ENCODE measurements at places on chromosomes 16 and 17.

DNA sequence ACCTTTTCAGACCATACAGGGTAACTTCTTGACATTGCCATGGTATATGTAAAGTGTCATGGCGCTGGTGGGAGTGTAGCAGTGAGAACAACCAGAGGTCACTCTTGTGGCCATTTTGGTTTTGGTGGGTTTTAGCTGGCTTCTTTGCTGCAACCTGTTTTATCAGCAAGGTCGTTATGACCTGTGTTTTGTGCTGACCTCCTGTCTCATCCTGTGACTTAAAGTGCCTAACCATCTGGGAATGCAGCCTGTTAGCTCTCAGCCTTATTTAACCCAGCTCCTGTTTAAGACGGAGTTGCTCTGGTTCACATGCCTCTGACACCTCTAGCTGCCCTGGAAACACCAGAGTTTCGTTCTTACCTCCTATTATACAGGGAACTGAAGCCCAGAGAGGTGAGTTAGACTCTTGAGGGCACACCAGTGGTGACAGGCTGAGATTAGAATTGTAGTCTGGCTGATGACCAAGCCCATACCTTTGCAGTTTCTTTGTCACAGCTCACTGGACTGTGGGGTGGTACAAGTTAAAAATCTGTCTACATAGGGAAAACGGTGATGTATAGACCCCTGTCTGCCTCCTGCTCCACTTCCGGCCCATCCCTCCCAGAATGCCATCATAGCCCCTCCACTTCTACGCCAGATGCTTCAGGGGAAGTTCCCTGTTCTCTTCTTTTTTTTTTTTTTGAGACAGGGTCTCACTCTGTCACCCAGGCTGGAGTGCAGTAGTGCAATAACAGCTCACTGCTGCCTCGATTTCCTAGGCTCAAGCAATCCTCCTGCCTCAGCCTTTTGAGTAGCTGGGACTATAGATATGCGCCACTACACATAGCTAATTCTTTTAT is 21.0 kb downstream of the KSR1 start:
- DNase-seq: no peak

GRCh38 chr17:3905017-3905520 is 11.2 kb downstream of the P2RX1 start:
- no peak for DNase-seq

GRCh38 chr16:86330906-86331305 is 179.4 kb upstream of the FOXF1 start:
- DNase-seq: no peak

DNA sequence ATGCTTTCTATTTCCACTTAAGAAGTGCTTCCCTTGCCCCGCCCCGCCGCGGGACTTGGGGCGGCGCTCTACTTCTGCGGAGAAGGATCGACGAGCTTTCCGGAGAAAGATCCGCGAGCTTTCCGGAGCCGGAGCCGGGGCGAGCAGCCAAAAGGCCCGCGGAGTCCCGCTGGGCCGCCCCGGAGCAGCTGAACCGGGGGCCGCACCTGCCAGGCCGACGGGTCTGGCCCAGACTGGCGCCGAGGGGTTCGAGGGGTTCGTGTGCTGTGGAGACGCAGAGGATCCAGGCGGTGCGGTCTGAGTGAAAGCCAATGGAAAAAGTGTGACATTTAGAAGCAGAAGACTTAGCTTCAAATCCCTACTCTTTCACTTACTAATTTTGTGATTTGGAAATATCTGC is 50.8 kb downstream of the TBC1D26 start:
- DNase-seq: peak; percentile 51

GRCh38 chr17:2749784-2750181 is 331 bp upstream of the CCDC92B start:
- peak; percentile 60 for DNase-seq

- DNase-seq: no peak
Measured at GRCh38 chr17:80428796-80429195, 13.8 kb downstream of the ENDOV start.

DNA sequence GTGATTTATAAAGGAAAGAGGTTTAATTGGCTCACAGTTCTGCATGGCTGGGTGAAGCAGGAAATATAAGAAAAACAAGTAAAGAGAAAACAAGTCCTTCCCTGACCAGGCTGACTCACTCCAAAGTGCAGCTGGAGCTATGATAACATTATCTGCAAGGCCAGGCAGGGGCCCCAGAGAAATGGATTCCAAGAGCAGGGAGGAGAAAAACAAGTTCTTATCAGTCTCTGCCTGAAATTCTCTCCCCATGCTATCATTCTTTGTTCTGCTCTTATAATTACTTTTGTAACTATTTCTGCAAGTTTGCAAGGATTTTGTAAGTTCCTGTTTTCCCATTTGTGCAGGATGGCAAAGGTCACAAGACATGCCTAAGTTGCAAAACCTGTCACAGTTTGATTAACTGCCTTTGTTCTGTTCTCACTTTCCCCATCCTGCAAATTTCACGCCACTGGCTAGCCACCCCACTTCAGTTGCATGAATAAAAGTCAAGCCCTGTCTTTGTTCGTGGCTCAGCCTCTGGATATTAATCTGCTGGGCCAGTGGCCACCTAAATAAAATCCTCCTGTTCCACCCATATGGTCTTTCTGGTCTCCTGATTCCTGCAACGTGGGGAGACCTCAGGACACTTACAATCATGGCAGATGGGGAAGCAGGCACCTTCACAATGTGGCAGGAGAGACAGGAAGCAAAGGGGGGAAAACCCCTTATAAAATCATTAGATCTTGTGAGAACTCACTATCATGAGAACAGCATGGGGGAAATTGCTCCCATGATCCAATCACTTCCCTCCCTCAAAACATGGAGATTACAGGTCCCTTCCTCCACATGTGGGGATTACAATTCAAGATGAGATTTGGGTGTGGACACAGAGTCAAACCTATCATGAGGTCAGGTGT is 13.1 kb downstream of the ABCA9 start:
- DNase-seq: peak; percentile 42

GRCh38 chr17:65684631-65685030 is 123.2 kb upstream of the AXIN2 start:
- no peak for DNase-seq

DNA sequence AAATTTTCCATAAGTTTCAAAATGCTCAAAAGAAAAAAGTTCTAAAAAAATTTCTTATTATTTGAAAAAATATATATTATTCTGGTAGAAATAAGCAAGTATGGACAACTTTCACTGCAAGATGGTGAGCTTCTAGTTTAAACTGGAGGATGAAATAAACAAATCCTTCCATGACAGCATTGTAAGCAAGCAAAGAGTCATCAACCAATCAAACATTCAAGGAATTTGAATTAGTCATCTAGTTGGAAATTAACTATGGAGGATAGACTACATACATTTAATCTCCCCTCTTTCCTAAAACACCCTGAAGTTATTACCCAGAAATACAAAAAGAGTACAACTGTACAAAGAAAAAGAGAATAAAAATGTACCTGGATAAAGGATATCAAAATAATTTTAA is 51.0 kb upstream of the IRX5 start:
- DNase-seq: peak; percentile 4

DNA sequence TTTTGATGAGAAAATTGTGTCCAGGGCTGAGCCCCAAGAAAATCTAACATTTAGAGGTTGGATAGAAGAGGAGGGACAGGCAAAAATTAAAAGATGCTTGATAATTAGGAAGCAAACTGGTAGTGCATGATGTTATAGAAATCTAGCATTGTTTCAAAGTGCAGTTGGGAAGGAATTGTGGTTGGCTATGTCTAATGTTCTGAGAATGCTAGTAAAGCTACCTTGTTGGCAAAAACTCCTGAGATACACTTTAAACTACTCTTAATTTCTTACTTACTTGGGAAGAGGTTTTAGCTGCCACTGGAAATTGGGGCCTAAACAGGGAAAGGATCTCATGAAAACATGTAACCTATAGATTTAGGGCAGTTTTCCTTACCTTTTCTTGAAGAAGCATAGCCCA is 48.3 kb downstream of the MAP2K4 start:
- DNase-seq: no peak

GRCh38 chr16:59210955-59211541 is 476.9 kb upstream of the GOT2 start:
- DNase-seq: peak; percentile 94

- peak; percentile 82 for DNase-seq
Measured at GRCh38 chr17:19647697-19648474, 665 bp upstream of the ALDH3A2 start.

DNA sequence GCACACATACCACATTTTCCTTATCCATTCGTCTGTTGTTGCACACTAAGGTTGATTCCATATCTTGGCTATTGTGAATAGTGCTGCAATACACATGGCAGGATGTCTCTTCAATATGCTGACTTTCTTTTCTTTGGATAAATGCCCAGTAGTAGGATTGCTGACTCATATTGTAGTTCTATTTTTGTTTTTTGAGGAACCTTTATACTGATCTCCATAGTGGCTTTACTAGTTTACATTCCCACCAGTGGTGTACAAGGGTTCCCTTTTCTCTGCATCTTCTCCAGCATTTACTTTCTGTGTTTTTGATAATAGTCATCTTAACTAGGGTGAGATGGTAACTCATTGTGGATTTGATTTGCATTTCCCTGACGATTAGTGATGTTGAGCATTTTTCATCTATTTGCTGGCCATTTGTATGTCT is 118.1 kb downstream of the STXBP4 start:
- DNase-seq: peak; percentile 78
